ENCODE measurements at places on chromosomes 12 and 14. TPM values are rescaled to one million over a fixed set of nuclear protein-coding genes. Genes with fewer than 3 reads are reported as not detected.
A peak's percentile ranks its signal among the peaks of the same experiment; 100 is the strongest.

The GLI1 gene
- total RNA-seq, result 1.3 TPM

The POTEM gene
- not detected for total RNA-seq

The ADAM20 gene
- total RNA-seq, result 0.56 TPM

The PLEKHG3 gene
- 17.4 TPM for total RNA-seq

GRCh38 chr12:101110866-101111265 is 99.2 kb downstream of the SLC5A8 start:
- DNase-seq, result no peak

- DNase-seq, result no peak
Observed at GRCh38 chr14:53692451-53692850, 264.2 kb downstream of the BMP4 start.

GRCh38 chr12:16788506-16789203 is 182.7 kb upstream of the LMO3 start:
- DNase-seq, result no peak

DNA sequence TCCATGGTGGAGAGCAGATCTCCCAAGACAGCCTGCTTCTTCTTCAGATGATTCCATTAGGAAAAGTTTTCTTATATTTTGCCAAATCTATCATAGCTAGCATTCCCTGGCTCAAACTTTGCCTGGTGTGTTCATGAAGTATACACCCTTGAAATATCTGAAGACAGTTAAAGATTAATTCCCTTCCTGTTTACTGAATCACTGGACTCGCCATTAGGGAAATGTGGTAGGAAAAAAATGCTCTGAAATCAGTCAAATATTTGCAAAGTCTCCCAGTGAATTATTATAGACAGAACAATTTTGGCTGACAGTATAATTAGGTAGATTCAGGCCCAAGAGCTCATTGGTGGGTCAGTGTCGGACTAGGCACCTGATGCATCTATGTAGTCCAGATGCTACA is 86.5 kb downstream of the PDZRN4 start:
- no peak for DNase-seq

- no peak for DNase-seq
Observed at GRCh38 chr12:34219046-34219770, 196.9 kb downstream of the ALG10 start.

GRCh38 chr14:69839661-69840060 is 39.6 kb upstream of the SMOC1 start:
- DNase-seq, result no peak

GRCh38 chr12:26251600-26251999 is 56.2 kb downstream of the SSPN start:
- peak; percentile 73 for DNase-seq

GRCh38 chr12:116691205-116691604 is 46.7 kb downstream of the SPRING1 start:
- DNase-seq, result no peak

GRCh38 chr12:103198499-103198898 is 241.0 kb downstream of the ASCL1 start:
- DNase-seq, result no peak

DNA sequence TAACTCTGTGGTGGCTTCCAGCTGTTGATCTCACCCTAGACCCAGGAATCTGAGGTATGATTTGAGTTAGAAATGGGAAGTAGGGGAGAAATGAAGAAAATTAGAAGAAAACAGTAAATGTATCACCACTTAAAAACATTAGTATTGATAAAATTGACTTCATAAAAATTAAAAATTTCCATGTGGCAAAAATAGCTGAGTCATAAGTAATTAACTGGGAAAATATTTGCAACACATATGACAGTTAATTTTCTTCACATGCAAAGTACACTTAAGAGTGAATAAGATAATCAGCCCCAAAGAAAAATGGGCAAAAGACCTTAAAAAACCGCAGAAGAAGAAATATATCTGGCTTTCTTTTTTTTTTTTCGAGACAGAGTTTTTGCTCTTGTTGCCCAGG is 25.5 kb upstream of the ADIPOR2 start:
- DNase-seq, result no peak

- no peak for DNase-seq
Observed at GRCh38 chr14:47917344-47917954, 242.0 kb upstream of the MDGA2 start.

GRCh38 chr14:98943907-98944306 is 328.1 kb downstream of the BCL11B start:
- no peak for DNase-seq

GRCh38 chr12:39235990-39236767 is 206.7 kb downstream of the KIF21A start:
- no peak for DNase-seq

GRCh38 chr12:9752145-9752933 is 8.4 kb downstream of the CD69 start:
- no peak for DNase-seq

GRCh38 chr14:75967866-75968265 is 13.9 kb downstream of the TGFB3 start:
- no peak for DNase-seq

DNA sequence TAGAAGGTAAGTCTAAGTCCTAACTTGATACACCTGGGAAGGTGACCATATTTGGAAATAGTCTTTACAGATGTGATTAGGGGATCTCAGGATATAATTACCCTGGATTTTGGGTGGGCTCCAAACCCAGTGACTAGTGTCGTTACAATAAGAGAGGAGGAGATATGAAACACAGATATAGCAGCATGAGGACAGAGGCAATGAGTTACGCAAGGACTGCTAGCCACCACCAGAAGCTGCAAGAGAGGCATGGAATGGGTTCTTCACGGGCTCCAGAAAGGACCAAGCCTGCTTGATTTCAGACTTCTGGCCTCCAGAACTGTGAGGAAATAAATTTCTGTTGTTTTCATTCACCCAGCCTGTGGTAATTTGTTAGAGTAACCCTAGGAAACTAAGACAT is 28.6 kb downstream of the FGFR1OP2 start:
- no peak for DNase-seq

GRCh38 chr12:38880288-38880687 is 25.1 kb downstream of the CPNE8 start:
- DNase-seq, result no peak
